ENCODE measurements at places on chromosomes 1 and 21.

DNA sequence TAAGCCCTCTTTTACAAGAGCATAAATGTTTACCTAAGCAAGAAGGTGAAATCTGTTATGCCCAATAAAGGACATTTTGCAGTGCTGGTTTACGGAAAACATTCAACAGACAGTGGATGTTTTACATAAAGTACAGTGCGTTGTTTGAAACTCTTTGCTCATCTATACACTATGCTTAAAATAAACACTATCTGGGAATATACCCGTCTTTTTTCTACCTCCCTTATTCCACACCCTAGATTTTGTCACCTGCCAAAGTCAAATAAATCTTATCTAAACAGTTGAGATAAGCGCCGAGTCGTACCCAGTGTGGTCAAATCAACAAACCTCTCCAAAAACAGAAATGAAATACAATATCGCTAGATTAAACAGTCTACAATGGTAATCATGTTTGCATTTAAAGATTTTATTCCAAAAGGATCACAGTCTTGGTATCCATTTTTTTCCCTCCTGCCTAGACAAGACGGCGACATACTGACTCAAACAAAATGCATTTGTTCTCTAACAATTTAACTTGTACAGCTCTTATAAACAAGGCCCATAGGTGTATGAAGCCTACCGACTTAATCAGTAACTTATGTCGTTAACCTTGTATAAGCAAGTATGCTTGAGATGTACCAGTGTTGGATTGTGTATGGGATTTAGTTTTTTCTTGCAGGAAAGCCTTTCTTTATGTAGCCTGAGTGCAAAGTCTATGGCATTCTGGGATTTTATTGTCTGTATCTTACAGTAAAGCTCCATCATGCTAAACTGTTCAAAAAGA lies 189.1 kb downstream of the FMN2 start:
- DNase-seq: no peak

GRCh38 chr1:95058974-95059373 lies 13.8 kb downstream of the ALG14 start:
- no peak for DNase-seq

- no peak for DNase-seq
Measured at GRCh38 chr1:65467536-65467935, 47.1 kb downstream of the LEPR start.

- DNase-seq: no peak
Measured at GRCh38 chr1:71882226-71882625, 400.1 kb downstream of the NEGR1 start.

- DNase-seq: no peak
Measured at GRCh38 chr1:185279571-185279970, 37.5 kb downstream of the IVNS1ABP start.

DNA sequence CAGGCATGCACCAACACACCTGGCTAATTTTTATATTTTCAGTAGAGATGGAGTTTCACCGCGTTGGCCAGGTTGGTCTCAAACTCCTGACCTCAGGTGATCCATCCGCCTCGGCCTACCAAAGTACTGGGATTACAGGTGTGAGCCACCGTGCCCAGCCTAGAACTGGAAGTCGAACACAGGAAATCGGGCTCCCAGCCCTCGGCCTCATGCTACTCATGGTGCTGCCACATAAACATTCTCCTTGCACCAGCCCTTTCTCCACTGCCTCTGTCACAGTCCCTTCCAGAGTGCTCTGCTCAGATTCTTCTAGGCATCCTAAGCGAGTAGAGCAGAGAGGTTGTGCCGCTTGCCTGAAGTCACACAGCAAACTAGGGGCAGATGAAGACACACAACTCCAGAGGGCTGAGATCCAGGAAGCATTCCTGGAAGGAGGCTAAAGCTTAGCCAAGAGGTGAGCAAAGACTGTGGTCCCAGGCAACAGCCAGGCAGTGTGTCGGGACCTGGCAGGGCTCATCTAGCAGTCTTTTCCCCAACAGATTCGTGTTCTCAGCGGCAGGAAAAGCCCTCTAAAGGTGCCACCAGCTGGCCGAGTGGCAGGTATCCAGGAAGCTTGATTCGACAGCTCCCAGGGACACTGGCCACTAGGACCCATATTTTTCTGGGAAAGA lies 29.6 kb upstream of the NPPB start:
- no peak for DNase-seq

- peak; percentile 36 for DNase-seq
Measured at GRCh38 chr1:85278853-85279314, 2.5 kb upstream of the BCL10 start.

DNA sequence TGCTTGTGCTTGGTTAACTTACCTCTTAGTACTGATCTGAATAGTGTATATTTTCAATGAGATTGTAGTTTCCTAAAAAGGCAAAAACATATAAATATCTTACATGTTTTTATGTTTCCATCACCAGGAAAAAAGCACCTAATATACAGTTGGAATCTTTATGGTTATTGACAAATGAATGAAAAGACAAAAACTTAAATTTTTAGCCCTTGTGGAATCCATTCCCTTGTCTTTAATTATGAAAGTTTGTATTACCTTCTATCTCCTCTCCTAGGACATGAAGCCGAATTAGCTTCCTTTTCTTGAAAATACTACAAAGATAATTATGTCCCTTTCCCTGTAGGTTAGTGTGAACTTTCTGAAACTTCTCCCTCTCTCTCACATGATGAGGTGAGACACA lies at the start of gene OR2T12:
OR2T12 (minus strand) TSS at position 101 of the 400 bp plus-strand sequence. CDS start 7,846 bp downstream, outside the sequence.
- DNase-seq: no peak

DNA sequence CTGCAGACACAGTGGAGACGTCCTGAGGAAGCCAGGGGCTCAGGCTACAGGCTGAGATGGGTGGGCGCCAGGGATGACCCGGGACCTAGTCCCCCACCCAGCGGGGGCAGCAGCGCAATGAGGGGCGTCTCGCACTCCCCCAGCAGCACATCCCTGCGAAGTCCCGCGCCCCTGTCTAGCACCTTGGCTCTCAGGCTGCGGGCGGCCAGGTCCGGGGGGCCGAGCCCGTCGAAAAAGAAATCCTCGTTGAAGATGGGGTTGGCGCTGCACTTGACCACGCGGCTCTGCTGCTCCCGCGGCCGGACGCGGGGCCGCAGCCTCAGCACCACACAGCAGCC lies 1.8 kb downstream of the C2CD4D start:
- no peak for DNase-seq

DNA sequence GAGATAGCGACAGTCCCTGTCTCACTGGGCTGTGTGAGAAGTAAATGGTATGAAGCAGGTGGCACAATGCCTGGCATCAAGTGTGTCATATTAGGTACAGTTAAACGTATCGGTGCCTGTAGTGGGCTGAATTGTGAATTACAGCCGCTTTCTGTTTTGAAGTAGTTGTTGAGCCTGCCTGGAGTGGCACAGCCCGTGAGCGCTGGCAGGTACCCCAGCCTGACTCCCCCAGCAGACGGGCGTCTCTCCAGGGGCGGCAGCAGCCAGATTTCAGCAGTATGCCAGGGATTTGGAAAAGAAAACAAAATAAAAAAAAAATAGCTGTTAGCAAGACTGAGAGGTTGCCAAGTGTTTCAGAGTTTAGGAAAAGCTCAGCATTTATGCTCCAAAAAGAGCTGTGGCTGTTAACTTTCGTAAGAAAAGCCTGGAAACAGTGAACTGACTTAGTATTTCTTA lies 26.6 kb upstream of the GPR153 start:
- no peak for DNase-seq

DNA sequence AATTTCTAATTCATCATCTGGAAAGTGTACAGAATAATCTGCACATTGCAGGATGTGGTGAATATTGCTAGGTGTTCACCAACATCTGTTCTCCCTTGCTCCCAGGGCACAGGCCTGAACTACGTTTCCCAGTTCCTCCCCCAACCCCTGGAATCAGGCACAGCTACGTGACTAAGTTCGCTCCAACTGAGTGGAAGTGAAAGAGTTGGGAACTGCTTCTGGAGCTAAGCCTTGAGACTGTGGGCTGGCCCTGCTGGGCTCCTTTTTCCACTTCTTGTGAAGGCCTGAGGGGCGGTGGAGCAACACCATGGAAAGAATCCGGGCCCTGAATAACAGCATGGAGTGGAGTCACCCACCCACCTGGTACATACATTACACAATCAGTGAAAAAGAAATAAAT lies 534.6 kb downstream of the SMYD3 start:
- no peak for DNase-seq

DNA sequence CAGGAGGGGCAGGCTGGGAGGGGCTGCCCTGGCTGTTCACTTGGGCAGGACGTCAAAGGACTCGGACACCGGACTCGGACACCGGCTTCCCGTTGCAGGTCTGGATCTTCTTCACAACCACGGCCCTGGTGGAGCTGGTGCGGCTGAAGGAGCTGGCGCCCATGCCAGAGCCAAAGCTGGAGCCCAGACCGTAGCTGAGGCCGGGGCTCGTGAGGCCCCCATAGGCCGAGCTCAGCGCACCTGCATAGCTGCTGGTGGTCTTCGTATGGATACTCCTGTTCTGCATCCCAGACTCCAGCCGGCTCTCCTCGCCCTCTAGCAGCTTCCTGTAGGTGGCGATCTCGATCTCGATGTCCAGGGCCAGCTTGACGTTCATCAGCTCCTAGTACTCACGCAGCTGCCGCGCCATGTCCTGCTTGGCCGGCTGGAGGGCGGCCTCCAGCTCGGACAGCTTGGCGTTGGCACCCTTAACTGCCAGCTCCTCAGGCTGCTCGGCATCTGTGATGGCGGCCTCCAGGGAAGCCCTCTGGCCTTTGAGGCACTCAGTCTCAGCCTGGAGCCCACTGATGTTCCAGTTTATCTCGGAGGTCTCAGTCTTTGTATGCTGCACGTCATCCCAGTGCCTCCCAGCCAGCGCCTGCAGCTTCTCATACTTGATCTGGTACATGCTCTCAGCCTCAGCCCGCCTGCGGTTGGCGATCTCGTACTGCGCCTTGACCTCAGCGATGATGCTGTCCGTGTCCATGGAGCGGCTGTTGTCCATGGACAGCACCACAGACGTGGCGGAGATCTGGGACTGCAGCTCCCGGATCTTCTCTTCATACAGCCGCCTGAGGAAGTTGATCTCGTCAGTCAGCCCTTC lies 15.1 kb upstream of the KLF17 start:
- no peak for DNase-seq

DNA sequence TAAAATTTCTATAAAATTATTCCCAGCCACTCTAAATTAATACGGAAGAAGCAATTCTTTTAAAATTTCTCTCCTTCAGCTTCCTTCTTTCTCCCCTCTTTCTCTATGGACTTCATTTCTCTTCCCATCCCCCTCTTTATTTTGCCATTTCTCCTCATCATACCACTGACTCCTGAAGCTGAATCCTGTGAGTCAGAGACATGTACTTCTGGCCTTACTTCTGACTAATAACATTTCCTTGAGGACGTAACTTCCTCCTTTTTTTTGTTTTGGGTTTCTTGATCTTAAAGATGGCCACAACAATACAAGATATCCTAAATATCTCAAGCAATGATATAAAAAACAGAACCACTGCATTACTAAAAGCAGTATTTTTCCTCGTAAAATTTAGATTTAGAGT lies 63.6 kb upstream of the DENND1B start:
- DNase-seq: no peak

DNA sequence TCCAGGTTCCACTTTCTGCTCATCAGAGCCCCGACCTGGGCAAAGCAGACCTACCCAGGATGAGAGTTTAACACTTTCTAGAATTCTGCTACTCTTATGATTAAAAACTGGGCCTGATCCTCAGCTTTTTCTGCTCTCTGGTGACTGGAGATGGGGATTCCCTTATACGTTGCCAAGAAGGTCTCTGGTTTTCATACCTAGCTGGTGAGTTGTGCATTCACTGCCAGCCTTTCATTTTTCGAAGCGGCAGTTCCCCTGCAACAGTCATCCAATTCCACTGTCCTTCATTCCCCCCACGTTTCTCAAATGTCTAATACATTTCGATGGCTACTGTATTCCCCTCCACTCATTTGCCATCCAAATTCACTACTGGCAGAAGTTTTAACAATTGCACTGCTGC lies 135.3 kb downstream of the ADSS2 start:
- DNase-seq: no peak

DNA sequence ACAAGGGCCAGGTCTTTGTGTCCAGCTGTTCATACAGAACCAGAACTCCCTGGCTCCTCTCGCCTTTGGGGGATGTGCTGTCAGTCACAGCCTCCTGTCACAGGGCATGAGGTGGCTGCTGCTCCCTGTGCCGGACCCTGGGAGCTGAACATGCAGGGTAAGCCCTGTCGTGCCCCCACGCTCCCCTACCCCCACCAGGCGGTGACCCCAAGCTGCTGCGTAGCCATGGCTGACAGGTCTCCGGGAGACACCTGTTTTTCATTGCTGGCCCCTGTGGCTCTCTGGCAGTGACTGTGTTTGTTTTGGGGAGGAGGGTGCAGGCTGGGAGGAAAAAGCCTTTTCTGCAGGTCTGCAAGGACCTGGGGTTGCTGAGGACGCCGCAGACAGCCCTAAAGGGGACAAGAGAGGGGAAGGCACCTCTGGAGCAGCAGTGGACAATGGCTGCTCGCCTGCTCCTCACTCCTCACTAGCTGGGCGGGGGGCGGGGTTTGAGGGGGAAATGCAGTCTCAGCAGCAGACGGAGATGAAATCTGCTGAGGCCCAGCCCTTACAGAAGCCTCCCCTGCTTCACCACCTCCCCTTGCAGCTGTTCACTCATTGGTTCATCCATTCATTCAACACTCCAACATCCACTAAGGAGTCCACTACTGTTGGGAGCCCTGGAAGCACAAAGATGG lies 81.4 kb downstream of the TRABD2B start:
- no peak for DNase-seq

DNA sequence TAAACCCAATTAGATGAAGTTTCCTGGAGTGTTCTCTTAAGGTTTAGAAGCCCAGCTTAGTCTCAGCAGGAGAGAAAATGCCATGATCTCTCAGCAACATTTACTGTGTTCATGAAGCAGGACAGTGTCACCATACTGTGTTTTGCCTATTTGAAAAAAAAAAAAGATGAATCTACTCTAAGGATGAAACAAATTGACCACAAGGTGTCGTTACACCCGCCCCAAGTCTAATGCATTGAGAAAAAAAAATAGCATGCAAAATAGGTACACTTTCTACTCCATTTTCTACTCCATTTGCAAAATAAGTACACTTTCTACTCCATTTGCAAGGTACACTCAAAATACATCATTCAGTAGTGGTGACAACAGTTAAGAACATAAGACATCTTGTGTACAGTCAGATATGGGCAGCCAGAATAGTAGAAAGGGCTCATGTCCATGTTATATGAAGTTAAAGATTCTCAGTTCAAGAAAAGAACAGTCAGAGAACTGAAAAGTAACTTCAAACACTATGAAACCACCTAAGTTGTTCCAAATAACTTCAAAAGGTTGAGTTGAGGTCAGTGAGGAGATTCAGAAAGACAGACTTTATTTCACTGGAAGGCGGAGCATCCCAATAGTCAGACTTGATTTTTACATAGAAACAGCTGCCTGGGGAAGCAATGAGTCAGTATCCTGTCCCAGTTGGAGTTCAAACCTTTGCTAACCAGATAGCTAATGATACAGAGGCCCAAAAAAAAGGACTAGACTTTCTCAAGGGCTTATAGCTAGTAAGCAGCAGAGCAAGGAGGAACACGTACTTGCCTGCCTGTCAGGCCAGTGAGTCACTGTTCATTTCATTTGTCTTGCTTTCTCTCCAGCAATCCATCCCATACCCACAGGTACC lies 13.3 kb downstream of the PLPPR5 start:
- no peak for DNase-seq

DNA sequence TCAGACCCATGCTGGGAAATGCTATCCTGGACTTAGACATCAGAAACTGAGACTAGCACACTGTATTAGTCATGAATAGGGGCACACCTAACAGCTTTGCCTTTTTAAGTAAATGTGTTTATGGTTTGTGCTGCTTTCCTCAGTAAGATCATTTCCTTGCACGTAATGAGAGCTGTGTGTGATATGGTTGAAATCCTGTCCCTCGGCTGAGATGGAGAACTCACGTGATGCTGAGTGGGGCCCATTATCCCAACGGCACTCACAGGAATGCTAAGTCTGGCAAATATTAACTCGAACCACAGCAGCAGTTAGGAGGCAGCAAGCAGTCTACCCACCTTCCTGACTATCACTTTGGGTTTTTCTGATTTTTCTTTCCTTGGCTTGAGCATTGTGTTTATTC lies 38.2 kb downstream of the BCL9 start:
- DNase-seq: no peak

Data from activated naive CD4-positive, alpha-beta T cell treated with anti-CD3 and anti-CD28 coated beads, Interleukin-2, amount 10 ng/mL, durations not matched to agents 7 days and 5 days (primary cell).